Stimulated activated CD4-positive, alpha-beta T cell treated with anti-CD3 and anti-CD28 coated beads, Interleukin-12 subunit alpha, Interleukin-12 subunit beta, amount 100 ng/mL, for 48 hours (primary cell): ENCODE measurements at places on chromosomes 7 and 10.

- no peak for DNase-seq
These were observed 53.2 kb upstream of the CUX1 start for GRCh38 chr7:101764221-101764620.

DNA sequence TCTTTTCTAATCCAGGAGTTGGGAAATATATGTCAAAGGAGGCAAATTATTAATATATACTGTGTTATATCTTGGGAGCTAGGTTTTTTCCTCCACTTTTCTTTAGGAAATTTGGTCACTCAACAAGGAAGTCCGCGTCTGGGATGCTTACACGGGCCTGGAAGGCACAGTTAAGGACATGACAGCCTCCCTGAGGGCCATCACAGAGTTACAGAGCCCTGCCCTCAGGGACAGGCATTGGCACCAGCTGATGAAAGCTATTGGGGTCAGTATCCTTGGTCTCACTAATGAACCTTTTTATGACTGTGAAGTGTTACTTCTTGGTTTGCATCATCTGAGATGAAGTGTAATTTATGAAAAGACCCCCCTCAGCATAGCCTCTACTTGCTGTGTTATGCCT is 74.7 kb downstream of the DNAH11 start:
- DNase-seq, result no peak

GRCh38 chr10:120715171-120715570 is 136.0 kb upstream of the WDR11 start:
- no peak for DNase-seq

DNA sequence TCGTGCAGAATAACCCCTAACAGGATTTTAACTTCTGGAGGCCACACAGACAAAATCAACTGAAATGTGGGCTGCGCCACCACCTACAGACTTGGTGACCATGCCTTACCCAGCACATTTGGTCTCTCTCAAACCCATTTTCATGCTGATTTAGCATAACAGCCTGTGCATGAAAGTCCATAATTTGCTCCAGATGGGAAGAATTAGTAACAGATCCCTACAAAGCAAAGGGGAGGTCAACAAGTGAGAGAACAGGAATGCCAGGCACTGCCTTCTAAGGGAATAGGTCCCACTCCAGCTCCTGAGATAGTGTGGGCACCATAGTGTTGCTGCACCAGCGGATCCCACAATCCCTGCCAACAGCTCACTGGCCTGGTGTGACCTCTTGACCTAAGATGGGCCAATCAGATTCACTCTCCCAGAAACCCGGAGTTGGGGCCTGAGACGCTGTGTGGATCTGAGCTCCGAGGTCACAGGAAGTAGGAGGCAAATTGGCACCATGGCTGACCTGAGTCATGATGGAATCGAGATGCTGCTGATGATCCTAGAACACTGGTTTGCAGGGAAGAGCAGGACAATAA is 32.4 kb downstream of the SLIT1 start:
- DNase-seq, result no peak
